ENCODE measurements at places on chromosomes 2 and 18.

DNA sequence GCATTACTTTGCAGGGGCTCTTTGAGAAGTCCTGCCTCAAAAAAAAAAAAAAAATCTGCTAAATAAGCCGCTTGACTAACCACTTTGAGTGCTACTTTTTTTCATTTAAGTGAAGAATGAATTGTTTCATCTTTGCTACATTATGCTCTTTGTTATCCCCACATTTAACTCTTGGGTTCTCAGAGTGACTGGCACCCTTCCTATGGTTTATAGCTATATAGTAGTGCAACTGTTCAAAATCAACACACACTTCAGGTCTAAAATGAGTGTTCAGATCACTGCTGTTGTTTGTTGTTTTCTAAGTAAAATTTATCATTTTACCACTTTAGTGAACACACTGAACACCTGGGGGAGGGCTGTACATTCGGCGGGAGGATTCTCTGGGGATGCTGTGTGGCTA lies 13.6 kb downstream of the STPG4 start:
- DNase-seq: no peak

GRCh38 chr18:43893001-43893637 lies 615.8 kb upstream of the SYT4 start:
- no peak for DNase-seq

GRCh38 chr2:215556979-215557378 lies 121.1 kb upstream of the FN1 start:
- no peak for DNase-seq

- no peak for DNase-seq
These were observed 59.7 kb downstream of the EXOC6B start for GRCh38 chr2:72765997-72766609.

- no peak for DNase-seq
These were observed 41.2 kb downstream of the SLC9A4 start for GRCh38 chr2:102514061-102514785.

- no peak for DNase-seq
These were observed 38.5 kb upstream of the KLF11 start for GRCh38 chr2:10004836-10005235.

GRCh38 chr2:171487803-171488259 lies 34.4 kb upstream of the CYBRD1 start:
- DNase-seq: no peak

DNA sequence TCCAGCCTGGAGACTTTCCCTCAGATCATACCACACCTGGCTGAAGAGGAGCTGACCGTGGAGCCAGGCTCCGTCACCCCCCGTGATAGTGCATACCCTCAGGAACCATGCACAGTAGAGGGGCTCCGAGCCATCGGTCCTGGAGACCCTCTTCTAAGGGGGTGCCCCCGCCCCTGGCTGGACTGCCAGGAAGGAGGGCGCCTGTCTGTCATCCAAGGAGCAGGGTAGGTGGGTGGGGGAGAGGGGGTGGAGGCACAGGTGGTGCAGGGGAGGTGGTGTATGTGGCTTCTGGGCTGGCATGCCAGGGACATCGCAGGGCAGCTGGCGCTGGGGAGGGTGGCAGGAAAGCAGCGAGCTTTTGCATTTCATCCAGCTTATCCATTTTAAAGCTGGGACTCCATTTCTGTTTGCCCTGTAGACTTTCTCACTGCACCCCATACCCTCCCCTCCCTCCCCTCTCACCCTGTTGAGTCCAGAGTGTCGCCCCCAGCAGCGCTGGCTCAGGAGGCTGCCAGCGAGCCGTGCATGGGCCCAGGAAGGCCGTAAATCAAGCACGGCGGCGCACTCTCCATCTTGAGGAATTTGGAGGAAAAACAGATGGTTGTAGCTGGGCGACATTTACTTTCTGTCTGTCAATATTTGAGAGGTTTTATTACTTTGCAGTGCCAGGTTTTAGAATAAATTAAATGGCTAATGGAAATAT lies 56.2 kb upstream of the HS6ST1 start:
- DNase-seq: no peak

DNA sequence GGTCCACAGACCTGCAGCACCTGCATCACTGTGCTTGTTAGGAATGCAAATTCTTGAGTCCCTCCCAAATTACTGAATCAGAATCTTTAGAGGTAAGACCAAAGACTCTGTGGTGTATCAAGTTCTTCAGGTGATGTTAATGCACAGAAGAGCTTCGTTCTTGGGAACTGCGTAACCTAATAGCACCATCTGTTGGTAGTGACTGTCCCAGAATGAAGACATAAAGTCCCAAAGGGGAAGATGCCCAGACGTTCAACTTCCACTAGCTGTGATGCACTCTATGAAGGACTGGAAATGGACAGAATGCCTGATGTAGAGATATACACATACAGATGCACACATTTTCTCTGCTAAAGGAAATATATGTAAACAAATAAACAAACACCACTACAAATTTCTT lies 576.0 kb downstream of the LRP1B start:
- no peak for DNase-seq

- DNase-seq: no peak
These were observed 34.2 kb downstream of the TMEM131 start for GRCh38 chr2:97961534-97961933.

DNA sequence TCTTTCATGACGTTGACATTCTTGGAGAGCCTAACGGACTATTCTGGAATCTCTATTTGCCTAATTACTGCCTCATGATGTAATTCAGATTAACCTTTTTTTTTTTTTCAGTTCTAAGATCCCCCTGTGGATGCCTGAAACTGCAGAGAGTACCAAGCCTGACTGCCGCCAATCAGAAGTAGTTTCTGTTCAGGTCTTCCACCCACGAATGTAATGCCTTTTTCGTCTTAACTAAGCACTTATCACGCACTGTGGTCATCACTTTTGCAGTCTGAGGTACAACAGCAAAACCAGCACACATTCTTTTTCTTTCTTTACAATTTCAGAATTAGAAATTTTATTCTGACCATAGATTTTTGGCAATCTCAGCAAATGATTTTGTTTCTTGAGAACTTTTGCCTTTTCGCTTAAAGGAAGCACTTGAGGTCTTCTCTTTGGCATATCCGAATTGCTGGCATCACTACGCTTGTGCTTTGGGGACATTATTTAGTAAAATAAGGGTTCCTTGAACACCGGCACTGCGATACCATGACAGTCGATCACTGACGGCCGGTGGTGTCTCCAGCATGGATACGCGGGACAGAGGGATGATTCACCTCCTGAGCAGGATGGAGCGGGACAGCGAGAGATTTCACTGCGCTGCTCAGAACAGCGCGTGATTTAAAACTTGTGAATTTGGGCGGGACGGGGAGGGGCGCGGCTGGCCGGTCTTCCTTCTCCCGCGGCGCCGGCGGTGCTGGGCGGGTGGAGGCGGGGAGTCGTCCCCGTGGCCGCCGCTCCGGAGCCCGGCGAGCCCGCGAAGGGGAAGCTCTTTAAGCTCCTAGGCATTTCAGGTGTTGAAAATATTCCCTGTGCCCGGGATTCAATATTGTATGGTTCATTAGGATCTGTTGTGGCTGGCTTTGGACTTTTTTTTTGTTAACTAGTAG lies 32.0 kb upstream of the GPR55 start:
- DNase-seq: peak; percentile 36

DNA sequence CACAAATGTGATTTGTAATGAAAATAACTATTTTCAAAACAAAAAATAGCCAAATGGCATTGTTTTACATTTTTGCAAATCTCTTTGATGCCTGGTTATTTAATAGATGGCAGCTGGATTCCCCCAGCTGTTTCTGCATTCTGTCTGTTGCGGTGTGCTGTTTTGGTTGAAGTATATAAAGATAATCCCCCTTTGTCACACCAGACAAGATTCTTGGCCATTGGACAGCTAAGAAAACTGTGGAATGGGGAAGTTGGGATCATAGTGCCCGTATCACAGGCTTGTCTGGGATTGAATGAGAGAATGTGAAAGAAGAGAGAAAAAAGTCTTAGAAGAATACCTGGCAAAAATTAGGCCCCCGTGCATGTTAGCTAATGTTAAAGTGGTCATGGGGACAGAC lies 19.5 kb upstream of the LYPD6B start:
- DNase-seq: no peak

GRCh38 chr2:139916822-139917221 lies 1136.6 kb upstream of the NXPH2 start:
- no peak for DNase-seq

- DNase-seq: no peak
These were observed 4.9 kb downstream of the QPCT start for GRCh38 chr2:37349231-37349860.

DNA sequence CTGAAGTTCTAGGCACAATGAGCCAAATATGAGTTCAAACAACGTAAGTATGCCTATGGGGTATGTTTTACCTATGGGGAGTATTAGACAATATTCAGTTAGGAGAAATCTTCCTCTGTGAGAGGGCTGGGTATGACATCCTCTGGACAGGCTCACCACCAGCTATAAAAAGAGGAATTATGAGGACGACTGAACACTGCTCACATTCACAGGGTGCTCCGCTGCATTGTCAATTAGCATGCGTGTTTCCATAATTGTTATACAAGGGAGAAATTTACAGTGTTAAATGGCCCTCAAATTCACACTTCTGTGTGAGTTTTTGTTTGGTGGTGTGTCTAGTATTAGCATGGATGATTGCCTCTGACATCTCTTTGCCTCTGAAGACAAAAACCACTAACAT lies 700.4 kb downstream of the BCL11A start:
- no peak for DNase-seq

- no peak for DNase-seq
These were observed 523.1 kb downstream of the PLCL1 start for GRCh38 chr2:198327526-198327925.

DNA sequence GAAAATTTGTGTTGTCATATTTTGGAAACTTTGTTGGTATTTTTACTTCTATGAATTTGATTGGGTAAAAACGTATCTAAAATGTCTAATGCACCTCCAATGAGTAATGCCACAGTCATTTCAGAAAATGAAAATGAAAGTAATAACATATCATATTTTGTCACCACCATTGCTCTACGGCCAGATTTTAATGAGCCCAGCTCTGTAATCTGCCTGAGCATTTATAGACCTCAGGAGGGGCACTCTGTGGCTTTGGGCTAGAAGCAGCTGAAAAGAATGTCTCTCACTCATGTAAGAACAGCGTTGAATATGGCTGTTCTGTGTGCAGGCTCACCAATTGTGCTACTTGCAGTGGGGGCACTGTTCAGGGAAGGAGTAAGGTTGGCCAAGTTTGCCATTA lies 32.7 kb upstream of the ABCA12 start:
- DNase-seq: no peak

DNA sequence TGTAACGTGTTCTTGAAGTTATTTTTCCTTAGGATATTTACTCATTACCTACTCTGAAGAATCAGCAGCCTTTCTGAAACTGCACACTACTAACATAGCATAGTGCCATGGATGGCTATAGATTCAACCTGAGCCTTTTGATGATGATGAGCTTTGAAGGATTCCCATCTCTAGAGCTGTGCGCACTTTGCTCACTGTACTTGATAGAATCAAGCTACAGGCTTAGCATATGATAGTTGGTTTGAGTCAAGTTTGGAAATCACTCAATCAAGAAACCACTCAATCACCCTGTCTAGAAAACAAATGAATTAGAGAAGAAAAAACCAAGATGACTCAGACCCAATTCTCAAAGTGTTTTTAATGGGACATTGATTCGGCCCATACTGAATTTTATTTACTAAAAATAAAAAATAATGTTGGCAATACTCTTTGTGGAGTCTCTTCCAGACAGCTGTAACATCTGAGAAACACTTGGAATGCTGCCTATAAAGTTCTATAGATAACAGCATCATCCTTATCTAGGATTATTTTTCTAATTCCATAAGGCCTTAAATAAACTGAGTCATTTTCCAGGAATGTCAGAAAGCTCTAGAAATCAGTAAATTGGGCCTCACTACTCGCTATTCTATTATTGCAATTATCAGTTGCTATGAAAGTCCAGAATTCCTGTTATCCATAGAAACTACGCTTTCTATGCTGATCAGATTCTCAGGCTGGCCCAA lies 259.0 kb upstream of the ERBB4 start:
- DNase-seq: no peak
